Temporal lobe (tissue), 4 donors: ENCODE measurements at places on chromosomes 6 and 20. TPM values are rescaled to one million over a fixed set of nuclear protein-coding genes. Genes with fewer than 3 reads are reported as not detected.

Gene RIN2
- total RNA-seq = 9.3 TPM

Gene PSORS1C2
- not detected for total RNA-seq

Gene TPD52L1
- total RNA-seq = 3.4 TPM

Gene PPIL6
- total RNA-seq = 21.1 TPM

Gene RNASET2
- 17.7 TPM for total RNA-seq

Gene PBOV1
- not detected for total RNA-seq

Gene SRPK1
- 82.4 TPM for total RNA-seq

Gene GABRR1
- total RNA-seq = not detected

Gene GRM1
- total RNA-seq = 12.8 TPM

Gene ASIP
- not detected for total RNA-seq

Gene STMN3
- total RNA-seq = 102 TPM

Gene SNAI1
- not detected for total RNA-seq

Gene CYP24A1
- not detected for total RNA-seq

Gene HRH3
- total RNA-seq = 0.49 TPM

Gene FHL5
- 0.74 TPM for total RNA-seq

Gene ULBP2
- total RNA-seq = 4.4 TPM
